ENCODE measurements at places on chromosomes 6 and 20.

DNA sequence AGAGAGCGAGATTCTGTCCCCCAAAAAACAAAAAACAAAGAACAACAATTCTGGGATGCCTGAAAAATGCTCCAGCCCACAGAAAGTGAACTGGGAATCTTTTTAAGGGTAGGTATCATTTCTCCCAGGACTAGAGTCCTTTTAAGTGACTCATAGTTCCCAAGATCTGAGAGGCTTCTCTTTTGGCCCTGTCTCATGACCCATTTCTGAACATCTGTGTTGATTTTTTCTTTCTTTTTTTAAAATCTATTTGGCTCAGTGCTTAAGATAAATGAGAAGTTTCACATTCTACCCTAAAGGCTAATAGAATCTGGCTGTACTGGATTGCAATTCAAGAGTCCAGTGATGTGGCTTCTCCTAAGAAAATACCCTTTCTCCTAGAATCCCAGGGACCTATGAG lies 217.6 kb upstream of the FOXQ1 start:
- no peak for DNase-seq

- no peak for DNase-seq
These were observed 778.5 kb downstream of the MAFB start for GRCh38 chr20:39910536-39910935.

DNA sequence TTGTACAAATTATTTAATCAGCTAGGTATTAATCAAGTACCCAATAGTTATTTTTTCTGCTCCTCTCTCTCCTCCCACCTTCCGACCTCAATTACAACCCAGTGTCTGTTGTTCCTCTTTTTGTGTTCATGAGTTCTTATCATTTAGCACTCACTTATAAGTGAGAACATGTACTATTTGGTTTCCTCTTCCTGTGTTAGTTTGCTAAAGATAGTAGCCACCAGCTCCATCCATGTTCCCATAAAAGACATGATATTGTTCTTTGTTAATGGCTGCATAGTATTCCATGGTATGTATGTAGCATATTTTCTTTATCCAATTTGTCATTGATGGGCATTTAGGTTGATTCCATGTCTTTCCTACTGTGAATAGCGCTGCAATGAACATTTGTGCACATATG lies 652.8 kb upstream of the CITED2 start:
- DNase-seq, result no peak

GRCh38 chr20:43549416-43550065 lies 9.3 kb upstream of the SGK2 start:
- DNase-seq, result no peak

DNA sequence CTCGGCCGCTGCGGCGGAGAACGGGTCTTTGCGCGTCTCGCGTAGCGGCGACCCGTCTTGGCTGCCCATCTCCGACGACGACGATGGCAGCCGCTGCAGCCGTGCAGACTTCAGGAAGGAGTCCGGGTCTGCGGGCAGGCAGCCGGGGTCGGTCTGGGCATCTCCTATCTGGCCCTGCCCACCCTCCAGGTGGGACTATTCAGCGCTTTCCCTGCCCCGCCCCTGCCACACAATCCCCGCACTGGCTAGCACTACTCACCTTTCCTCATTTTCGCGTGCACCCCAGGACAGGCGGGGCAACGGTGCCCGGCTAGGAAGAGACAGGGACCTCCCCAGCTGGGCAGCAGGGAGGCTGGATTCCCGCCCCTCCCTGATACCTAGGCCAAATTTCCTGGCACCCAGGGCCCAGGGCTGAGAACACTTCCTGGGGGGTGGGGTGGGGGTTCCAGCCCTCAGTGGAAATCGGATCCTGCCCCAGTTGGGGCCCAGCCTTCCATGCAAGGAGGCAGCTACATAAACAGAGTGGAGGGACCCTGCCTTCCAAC lies 9.2 kb downstream of the GGT7 start:
- DNase-seq, result no peak

DNA sequence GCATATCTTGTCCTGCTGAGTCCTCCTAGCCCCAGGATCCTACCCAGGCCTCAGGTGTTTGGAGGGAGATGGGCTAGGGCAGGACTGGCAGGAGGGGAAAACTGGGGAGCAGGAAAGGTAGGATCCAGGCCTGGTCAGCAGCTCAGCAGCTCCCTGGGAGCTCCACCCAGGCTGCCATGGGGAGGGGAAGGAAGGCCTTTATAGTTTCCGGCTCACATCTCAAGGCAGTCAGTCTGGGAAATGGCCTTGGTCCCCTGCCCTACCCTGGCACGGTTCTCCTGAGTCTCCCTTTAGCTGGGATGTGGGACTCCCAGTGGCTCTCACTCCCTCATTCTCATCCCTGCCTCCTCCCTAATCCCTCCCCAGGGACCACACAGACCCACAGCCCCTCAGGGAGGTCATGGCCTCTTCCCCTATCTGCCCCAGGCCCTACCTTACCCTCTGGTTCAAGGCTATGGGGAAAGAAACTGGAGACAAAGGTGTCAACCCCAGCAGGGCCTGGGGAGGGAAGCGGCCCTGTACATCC lies 1.6 kb downstream of the SLC44A4 start:
- no peak for DNase-seq

GRCh38 chr6:142845143-142845571 lies 99.8 kb downstream of the HIVEP2 start:
- no peak for DNase-seq

GRCh38 chr6:53333439-53334408 lies 15.0 kb downstream of the ELOVL5 start:
- no peak for DNase-seq

GRCh38 chr20:12287575-12287974 lies 369.9 kb downstream of the BTBD3 start:
- no peak for DNase-seq

GRCh38 chr20:21090721-21091120 lies 15.4 kb downstream of the LINC00237 start:
- DNase-seq, result no peak

DNA sequence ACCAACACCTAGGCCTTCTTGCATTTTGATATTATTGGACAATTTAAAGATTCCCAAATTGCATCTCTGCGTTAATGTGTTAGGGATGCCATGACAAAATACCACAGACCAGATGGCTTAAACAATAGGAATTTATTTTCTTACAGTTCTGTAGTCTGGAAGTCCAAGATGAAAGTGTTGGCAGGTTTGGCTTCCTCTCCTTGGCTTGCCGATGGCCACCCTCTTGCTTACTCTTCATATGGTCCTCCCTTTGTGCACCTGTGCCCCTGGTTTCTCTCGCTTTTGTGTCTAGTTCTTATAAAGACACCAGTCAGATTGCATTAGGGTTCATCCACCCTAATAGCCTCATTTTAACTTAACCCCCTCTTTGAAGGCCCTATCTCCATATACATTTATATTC lies 842.4 kb upstream of the FLRT3 start:
- no peak for DNase-seq

- no peak for DNase-seq
These were observed 92.5 kb downstream of the TBXT start for GRCh38 chr6:166075186-166075585.

DNA sequence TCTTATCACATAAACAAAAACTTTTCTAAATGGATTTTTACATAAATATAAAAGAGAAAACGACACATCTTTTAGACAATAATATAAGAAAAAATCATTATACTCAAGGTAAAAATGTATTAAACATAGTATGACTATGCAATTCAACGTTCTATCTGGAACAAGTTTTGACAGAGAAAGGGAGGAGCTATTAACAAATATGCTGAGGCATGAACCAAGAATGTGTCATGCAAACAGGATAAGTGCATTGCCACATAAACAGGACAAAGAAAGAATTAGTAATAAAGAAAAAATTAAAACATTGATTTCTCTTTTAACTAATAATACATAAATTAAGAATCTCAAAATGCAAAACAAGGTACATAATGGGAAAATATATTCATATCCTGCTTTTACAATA lies 1353.4 kb upstream of the GJE1 start:
- DNase-seq, result no peak

- DNase-seq, result no peak
These were observed 39.0 kb upstream of the ANGPT4 start for GRCh38 chr20:955111-955510.

- no peak for DNase-seq
These were observed 20.7 kb upstream of the EPB41L1 start for GRCh38 chr20:36133821-36134220.

DNA sequence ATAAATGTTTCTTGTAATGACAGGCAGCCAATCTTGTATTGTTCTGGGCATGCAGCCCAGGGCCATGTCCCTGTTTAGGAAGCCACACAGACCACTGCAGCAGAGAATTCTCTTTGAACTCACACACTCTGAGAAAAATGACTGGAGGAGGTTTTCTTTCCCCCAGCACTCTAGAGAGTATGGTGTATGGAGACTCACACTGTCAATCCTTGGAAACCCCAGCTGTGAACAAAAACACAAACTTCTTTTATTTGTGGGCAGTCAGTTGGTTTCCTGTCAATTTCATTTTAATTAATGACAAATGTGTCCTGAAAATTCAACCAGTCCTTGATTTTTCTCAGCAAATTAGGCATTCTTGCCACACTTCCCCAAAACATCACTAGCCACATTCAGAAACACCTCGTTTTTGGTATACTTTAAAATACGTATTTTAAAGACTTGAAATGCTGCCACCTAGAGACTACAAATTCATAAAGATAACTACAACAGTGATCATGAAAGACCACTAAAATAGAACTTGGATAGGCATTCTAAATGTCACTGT lies 52.9 kb upstream of the UFL1 start:
- DNase-seq, result peak; percentile 44

GRCh38 chr6:125170376-125170775 lies 16.8 kb downstream of the TPD52L1 start:
- no peak for DNase-seq

Data from right forelimb (tissue), 1 donor.